Activated CD8-positive, alpha-beta memory T cell treated with anti-CD3 and anti-CD28 coated beads for 36 hours (primary cell): ENCODE measurements at places on chromosomes 6 and 20. TPM values are rescaled to one million over a fixed set of nuclear protein-coding genes. Genes with fewer than 3 reads are reported as not detected.

Gene GRM1
- not detected for total RNA-seq

Gene BANF2
- not detected for total RNA-seq

Gene GGTLC1
- total RNA-seq, result not detected

Gene SLC24A3
- total RNA-seq, result not detected

Gene PDYN
- total RNA-seq, result not detected

Gene RNF182
- not detected for total RNA-seq

Gene STX11
- total RNA-seq, result 24.7 TPM

Gene NTSR1
- total RNA-seq, result not detected

Gene EDN1
- total RNA-seq, result 0.13 TPM

Gene PBOV1
- not detected for total RNA-seq

Gene PLCB4
- total RNA-seq, result not detected

Gene SAMD3
- total RNA-seq, result 4.6 TPM

Gene PRKN
- not detected for total RNA-seq

Gene SIRPD
- total RNA-seq, result not detected

Gene TCF21
- not detected for total RNA-seq

Gene HSPA1L
- 2.6 TPM for total RNA-seq

Gene ETV7
- total RNA-seq, result 0.36 TPM

Gene MUC22
- not detected for total RNA-seq

Gene JAG1
- 0.15 TPM for total RNA-seq

Gene NNAT
- total RNA-seq, result 0.32 TPM

Gene MDN1
- 69.8 TPM for total RNA-seq

Gene KIAA0408
- 10.7 TPM for total RNA-seq

Gene LY6G5B
- 18.1 TPM for total RNA-seq
